ENCODE measurements at places on chromosomes 7 and 10. TPM values are rescaled to one million over a fixed set of nuclear protein-coding genes. Genes with fewer than 3 reads are reported as not detected.

Gene TAS2R4
- 1.6 TPM for total RNA-seq

Gene DPP6
- total RNA-seq, result 1.0 TPM

DNA sequence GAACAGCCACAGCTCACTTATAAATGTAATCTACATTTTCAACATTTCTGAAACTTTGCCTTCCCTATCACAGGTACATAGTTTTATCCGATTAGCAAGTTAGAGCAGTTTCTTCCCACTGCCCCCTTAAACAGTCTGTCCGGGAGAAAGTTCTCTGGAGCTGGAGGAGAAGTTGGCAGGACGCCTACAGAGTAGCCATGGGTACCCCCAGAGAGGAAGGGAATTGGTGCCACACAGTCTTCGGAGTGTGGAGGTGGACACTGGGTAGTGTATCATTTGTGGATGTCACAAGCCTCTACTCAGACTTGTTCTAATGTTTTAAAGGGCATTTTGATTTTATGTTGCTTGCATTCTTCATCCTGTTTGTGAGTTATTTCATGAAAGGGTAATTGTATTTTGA lies 39.0 kb downstream of the TAF3 start:
- no peak for DNase-seq

DNA sequence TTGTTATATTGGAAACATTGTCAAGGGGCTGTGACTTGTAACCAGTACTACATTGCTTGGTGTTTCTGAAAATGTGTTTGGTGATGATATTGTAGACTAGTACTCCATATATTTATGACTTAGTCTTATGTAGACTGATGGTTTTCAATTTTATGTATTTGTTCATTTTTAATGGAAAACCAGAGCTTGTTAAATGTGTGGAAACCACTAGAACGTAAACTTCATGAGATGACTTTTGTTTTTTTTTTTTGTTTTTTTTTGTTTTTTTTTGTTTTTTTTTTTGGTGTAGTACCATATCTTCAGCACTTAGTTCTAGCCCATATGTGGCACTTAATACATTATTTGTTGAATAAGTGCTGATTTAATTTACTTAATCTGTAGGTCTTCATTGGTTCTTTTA lies 518.6 kb downstream of the AUTS2 start:
- no peak for DNase-seq

DNA sequence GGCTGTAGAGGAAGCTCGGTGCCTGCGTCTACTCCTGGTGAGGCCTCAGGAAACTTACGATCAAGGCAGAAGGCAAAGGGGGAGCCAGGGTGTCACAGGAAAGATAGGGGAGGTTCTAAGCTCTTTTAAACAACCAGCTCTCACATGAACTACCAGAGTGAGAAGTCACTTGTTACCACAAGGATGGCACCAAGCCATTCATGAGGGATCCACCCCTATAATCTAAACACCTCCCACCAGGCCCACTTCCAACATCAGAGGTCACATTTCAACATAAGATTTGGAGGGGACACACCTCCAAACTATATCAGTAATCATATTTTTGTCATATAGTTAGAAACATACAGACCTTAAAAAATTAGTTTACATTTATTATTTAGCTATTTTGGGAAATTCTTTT lies 9.4 kb downstream of the NOC3L start:
- DNase-seq, result no peak

Data from lower leg skin (tissue), 4 donors.